ENCODE measurements at places on chromosomes 13 and 19. TPM values are rescaled to one million over a fixed set of nuclear protein-coding genes. Genes with fewer than 3 reads are reported as not detected.

DNA sequence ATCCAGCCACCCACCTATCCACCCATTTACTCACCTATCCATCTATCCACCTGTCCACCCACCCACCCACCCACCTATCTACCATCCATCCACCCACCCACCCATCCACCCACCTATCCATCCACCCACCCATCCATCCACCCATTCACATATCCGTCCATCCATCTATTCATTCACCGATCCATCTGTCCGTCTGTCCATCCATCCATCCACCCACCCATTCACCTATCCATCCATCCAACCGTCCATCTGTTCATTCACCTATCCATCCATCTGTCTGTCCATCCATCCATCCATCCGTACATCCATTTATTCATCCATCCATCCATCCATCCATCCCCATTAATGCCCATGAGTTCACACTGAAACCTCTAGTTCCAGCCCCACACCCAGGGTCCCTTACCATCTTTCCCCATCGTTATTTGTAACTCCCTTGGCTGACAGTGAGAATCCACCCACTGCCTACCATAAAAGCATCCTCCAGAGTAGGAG, 31.3 kb downstream of the KDM4B start:
- DNase-seq, result no peak

- DNase-seq, result no peak
These were observed 18.6 kb downstream of the TMEM255B start for GRCh38 chr13:113777311-113778260.

- no peak for DNase-seq
These were observed 2.0 kb upstream of the SYCE2 start for GRCh38 chr19:12921047-12921446.

DNA sequence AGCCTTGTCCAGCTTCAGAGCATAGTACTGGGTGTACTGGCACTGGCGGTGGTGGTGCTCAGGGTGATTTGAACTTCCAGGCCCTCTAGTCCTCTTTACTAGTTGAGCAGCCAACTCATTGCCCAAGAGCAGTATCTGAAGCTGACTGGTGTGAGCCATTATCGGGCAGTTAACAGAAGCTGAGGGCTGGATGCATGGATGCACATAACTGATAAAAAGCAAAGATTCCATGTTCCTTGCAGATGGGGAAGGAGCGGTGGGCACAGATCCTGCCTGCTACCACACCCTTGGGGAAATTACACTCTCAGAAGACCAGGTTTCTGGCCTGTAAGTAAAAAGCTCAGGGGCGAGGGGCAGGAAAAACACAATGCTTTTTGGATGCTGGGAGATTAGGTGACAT, 499.4 kb upstream of the ARGLU1 start:
- DNase-seq, result no peak

DNA sequence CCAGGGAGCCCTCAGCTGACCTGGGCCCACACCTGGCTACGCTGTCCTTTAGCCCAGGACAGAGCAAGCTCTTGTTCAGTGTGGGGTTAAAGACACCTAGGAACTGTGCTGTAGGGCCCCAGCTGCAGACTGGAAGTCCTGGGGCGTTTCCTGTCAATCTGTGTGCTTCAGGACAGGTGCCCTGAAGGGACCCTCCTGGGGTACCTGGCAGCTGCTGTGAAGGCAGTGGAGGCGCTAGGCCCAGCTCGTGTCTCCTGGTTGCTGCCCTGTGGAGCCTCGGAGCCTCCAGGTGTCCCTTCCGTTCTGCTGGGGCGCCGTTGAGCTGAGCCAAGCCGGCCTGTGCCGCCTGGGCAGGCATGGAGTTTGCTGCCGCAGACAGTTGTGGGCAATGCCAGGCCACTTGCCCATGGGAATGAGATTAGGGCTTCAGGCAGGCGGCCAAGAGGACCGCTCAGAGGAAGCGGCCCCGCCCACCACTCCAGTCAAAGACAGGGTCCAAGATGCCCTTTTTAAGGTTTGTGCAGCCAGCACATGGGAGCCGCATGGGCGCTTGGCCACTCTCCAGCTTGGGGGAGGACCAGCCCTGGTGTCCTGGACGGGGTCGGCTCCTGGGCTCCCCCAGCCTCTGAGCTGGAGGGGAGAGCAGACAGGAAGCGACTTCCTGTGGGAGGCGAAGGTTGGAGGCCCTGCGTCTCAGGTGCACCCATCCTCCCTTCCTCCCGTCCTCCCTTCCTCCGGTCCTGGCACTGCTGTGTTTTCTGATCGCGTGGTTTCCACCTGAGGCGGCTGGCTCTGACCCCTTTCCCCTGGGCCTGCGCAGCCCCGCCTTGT, 4.0 kb downstream of the PTBP1 start:
- DNase-seq, result no peak

DNA sequence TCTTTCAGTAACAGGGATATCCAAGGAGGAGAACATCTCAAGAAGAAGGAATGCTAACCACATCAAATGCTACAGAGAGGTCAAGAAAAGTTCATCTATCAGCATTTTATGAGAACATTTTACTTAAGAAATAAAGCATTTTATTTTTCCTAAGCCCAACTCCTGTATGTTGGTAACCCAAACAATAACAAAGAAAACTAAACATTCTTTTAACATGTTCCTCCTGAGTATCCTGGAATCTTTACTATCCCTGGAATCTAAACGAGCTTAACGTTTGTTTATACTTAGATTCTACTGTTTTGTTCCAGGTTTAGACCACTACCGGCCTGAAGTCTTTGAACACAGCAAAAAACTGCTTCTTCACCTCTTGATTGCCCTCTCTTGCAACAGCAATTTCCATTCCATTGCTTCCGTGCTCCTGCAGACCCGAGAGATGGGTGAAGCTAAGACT, 89.7 kb downstream of the ZAR1L start:
- no peak for DNase-seq

CCNA1 gene
- polyA plus RNA-seq, result 0.52 TPM

OR10H1 gene
- not detected for polyA plus RNA-seq

SLITRK5 gene
- polyA plus RNA-seq, result 0.04 TPM
